Activated T-cell treated with anti-CD3 and anti-CD28 coated beads for 48 hours (primary cell): ENCODE measurements at places on chromosomes 5 and 9.

DNA sequence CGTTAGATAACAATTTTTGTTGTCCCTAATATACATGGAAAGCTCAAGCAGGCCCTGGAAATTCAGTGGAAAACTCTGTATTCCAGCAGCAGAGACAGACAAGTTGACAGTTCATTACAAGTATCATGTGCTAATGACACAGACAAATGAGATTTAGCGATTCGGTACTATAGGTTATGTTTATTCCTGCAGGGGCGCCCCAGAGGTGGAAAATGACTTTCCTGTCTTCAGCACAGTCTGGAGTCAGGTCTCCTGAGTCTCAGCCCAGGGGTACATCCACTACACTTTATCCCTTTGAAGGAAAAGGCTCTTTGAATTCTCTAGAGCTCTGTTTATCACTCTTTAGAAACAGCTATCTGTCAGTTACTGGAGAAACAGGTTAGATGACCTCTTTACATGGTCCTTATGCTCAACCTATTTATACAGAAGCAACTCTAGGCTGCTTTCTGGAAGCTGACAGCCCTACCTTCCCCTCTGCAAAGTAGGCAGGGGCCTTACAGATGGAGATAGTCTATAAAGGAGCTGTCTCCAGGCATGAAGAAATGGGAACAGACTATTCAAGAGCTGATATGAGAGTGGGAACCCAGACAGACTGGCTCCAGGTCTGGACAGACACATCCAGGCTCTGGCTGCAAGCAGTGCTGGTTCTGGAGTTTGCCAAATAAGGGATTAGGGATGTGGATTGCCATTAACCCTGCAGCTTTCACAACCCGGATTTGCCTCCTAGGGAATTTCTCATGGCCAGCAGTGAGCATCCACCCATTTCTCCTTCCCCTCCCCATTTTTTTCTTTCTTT, 7.2 kb upstream of the SLC31A2 start:
- no peak for DNase-seq

GRCh38 chr5:41517909-41518308, 7.5 kb upstream of the PLCXD3 start:
- no peak for DNase-seq

DNA sequence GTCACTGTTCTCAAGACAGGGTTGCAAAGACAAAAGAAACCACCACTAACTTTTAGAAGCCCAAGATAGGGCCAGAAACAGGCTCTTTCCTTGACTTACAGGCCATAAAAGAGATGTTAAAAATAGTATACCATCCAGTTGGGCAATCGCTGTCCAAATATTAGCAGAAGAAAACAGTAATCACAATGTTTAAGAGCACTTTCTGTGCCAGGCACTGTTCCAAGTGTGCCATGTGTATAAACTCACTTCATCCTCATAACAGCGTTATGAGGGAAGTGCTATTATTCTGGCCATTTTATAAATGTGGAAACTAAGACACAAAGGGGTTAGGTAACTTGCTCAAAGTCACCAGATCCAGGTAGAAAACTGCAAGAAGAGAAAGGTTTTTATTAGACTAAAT, 111.7 kb downstream of the KCNN2 start:
- DNase-seq, result no peak

GRCh38 chr5:158999339-158999738, 100.4 kb downstream of the EBF1 start:
- DNase-seq, result no peak

GRCh38 chr5:88404405-88404804, 135.8 kb upstream of the TMEM161B start:
- no peak for DNase-seq

GRCh38 chr5:52491071-52491787, 296.5 kb upstream of the ITGA1 start:
- no peak for DNase-seq

DNA sequence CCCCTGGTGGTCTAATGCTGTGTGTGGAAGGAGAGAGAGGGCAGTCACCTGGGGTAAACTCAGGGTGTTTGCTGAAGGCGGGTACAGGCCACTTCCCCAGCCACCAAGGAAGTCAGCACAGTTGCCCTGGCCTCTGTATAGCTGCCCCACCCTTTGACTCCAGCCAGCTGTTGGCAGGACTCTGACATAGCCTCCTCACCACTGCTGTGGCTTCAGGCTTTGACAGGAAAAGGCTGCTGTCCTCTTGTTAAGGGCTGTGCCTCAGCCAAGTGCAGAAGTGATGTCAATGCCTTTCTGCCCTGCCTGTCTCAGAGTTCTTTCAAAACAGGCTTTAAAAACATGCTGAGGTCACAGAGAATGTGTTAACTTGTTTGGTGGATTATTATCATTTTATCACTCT, 487.2 kb upstream of the KLF4 start:
- DNase-seq, result no peak

DNA sequence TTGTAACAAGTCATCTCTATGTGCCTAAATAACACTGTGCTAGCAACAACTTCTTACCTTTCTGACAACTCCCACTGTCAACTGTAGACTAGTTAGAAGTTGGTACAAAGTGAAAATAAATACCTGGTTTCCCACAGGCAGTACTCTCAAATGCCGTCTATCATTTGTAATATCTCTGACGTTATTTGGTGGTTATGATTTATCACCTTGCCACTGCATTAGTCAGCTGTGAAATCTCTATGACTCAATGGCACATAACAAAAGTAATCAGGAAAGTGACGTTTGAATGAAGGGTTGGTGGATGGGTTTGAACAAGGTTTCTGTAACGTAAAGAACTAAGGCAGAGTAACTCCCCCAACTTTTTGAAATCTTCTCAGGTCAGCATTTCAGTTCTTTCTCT, 592.3 kb downstream of the MAT2B start:
- no peak for DNase-seq

DNA sequence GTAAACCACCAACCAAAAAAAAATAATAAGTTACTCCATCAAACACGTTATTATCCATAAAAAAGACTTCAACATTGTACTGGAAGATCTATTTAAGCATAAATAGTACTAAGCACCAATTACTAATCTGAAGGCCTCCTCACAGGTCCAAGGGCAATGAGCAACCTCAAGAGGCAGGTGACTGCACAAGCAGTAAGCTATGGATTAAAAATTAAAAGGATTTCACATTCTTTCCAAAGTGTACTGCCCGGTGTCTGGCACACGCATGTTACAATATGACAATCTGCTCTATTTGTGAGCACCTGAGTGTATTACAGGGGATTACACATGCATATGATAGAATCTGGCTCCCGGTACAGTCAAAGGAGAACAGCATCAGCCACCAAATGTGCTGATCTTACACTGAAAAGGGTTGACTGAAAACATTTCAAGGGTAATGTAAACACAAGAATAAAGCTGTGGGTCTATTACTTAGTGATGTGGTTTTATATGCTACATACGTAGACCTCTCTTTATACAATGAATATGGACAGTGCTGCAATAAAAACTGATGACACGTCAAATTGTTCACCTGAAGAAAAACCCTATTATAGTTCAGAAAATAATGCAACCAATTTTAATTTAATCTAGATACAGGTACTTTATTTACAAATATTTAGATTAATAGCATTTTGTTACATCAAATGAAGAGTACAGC, 22.8 kb downstream of the RAB14 start:
- DNase-seq, result no peak

DNA sequence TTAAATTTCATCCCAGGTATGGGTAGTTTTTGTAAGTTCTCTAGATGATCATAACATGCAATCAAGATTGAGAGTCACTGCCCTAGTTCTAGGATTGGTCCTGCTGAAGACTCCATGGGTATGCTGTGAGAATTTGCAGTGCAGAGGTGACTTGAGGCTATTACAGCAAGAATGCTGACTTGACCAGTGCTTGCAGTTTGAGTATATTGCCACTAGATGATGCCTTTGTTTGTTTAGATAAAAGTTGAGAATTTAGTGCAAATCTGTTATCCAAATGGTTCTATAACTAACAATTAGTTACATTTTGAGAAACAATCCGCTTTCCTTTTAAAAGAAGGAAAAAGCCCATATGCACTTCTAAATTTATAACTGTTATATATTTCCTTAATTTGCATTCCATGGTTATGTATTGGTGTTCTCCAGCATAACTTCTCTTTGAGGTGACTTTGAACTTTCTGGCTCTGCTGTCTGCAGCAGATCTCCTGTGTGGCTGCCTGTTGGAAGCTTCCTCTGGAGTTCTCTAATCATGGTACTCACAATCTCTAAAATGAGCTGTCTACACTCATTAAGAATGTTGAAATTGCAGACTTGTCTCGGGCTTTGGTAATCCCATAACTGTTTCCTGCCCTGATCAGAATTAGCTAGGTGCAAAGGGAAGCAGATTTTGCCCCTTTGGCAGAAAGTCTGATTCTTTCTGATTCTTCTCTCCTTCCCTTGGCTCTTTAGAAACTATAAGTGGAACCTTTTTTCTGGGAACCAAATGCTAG, 24.9 kb downstream of the MELK start:
- DNase-seq, result no peak

GRCh38 chr9:75666856-75667554, 223.5 kb upstream of the PCSK5 start:
- DNase-seq, result no peak

DNA sequence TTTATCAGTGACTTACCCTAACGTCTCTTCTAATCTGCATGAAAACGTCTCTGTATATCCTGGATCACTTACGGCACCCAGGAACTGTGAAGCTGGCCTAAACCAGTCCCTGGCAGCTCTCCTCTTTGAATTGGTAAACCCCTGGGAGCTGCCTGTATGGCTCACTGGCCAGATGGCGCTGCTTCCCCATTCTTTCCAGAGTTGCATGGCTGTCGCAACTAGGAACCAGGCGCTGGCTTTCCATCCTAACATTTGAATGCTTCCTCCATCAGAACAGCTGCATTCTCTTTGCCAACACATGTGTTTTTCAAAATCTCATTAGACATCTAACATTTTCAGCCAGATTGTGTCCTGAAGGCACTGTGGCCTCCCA, 8.0 kb upstream of the PCA3 start:
- no peak for DNase-seq

GRCh38 chr5:94217745-94218144, 400.7 kb downstream of the KIAA0825 start:
- no peak for DNase-seq

GRCh38 chr5:73222173-73222572, 49.2 kb downstream of the TMEM174 start:
- DNase-seq, result no peak

- DNase-seq, result no peak
These were observed 352.4 kb downstream of the GLIS3 start for GRCh38 chr9:3947588-3947845.

DNA sequence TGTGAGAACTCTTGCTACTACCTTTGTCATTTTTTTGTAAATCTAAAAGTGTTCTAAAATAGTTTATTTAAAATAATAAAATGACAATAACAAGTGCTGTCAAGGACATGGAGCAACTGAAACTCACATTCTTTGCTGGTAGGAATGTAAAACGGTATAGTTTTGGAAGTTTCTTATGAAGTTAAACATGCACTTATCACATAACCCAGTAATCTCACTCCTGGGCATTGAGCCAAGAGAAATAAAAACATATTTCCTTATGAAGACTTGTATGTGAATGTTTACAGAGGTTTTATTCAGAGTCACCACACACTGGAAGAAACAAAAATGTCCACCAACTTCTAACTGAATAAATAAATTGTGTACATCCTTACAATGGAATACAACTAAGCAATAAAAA, 46.0 kb upstream of the COL15A1 start:
- no peak for DNase-seq

- DNase-seq, result no peak
These were observed 667 bp downstream of the FBXO10 start for GRCh38 chr9:37575511-37575914.

DNA sequence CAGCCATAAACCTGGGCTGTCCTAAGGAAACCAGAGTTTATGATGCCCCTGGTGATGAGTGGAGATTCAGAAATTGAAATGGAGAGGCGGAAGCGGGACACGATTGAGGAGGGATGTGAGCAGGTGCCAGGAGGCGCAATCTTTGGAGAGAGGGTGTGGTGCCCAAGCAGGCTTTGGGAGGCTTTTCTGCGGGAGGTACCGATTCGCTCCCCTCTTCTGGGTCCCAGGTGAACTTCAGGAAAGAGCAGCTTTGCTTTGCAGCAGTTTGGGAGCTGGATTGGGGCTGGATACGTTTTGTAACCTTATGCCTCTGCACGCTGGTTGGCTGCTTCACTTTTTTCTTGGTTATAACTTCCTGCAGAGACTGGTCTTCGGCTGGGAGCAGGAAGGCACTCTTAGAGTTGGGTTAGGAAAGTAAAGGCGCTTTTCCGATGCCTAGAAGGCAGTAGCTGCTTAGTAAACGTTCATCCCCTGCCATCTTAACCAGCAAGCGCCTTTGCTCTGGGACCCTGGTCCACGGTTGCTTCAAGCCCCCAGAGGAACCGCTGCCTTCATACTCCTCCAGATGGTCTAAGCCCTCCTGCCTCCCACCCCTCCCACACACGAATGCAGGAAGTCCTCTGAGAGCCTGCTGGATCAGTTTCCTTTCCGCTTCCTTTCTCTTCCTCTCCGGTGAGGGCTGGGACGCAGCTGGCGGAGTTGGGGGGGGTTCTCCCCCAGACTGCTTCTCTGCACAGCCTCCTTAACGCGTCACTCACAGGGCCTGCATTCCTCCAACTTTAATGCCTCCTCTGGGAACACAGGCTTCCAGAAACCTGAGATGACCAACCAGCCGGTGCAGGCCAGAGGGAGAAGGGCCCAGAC, 15.2 kb upstream of the NEK6 start:
- no peak for DNase-seq
